ENCODE measurements at places on chromosomes 2 and 18. TPM values are rescaled to one million over a fixed set of nuclear protein-coding genes. Genes with fewer than 3 reads are reported as not detected.

DNA sequence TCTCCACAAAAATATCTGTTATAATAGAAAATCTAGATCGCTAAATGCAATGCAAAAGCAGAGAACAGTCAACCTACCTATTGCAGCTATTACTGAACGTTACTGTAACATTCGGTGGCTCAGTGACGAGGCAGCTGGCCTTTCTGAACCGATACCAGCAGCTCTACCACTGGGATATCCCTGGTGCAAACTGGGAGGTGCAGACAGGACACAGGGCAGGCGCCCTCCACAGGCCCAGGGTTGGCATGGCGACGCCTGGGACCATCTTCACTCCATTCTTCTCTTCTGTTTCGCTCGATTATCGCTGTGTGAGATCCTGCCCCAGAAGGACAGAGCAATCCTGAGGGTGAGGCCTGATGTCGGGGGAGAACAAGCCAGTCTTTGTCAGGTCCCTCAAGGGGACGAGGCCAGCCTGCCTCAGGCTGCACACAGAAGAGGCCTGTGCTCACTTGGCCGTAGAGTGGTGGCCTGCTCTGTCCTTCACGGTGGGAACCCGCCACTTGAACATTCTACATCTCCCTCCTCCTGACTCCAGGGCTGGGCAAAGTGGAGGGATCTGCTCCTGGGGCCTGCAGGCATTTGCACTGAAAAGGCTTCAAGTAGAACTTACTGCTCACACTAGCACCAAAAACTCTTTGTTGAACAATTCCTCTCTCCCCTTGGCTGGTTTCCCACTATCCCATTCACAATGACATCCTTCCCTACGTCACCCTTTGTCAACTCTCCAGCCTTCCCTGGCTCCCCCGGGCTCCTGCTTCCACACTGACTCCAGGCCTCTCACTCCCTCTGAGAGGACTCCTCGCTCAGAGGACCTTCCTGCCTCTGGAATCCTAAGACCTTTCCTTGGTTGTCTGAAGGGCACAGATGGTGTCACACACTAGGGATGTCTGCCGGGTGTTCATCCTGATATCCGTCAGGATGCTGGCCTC lies 49.7 kb downstream of the CYRIA start:
- DNase-seq: no peak

- no peak for DNase-seq
Observed at GRCh38 chr2:16680304-16680703, 14.7 kb upstream of the CYRIA start.

Gene DCC
- total RNA-seq: not detected

Gene CMPK2
- 13.2 TPM for total RNA-seq

Gene TMEM163
- total RNA-seq: not detected

- DNase-seq: no peak
Observed at GRCh38 chr2:33681364-33681757, 82.3 kb upstream of the FAM98A start.

Gene ITGA4
- 74.8 TPM for total RNA-seq

DNA sequence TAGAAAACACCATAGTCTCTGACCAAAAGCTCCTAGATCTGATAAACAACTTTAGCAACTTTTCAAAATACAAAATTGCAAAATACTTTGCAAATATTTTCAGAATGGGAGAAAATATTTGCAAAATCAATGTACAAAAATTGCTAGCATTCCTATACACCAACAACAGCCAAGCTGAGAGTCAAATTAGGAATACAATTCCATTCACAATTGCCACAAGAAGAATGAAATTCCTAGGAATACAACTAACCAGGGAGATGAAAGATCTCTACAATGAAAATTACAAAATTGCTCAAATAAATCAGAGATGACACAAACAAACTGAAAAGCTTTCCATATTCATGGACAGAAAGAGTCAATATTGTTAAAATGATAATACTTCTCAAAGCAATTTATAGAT lies 327.0 kb upstream of the ZC3H15 start:
- no peak for DNase-seq

- DNase-seq: no peak
Observed at GRCh38 chr18:31610286-31611205, 18.9 kb downstream of the TTR start.

Gene AQP12A
- total RNA-seq: not detected

GRCh38 chr2:216903470-216903869 lies 43.6 kb upstream of the TNP1 start:
- DNase-seq: no peak

Measured in activated naive CD8-positive, alpha-beta T cell treated with anti-CD3 and anti-CD28 coated beads for 36 hours (primary cell).